Fibroblast of the conjunctiva (primary cell): ENCODE measurements at places on chromosomes 4 and X.

GRCh38 chr4:169268951-169269760 lies 1.6 kb downstream of the SH3RF1 start:
- no peak for DNase-seq

DNA sequence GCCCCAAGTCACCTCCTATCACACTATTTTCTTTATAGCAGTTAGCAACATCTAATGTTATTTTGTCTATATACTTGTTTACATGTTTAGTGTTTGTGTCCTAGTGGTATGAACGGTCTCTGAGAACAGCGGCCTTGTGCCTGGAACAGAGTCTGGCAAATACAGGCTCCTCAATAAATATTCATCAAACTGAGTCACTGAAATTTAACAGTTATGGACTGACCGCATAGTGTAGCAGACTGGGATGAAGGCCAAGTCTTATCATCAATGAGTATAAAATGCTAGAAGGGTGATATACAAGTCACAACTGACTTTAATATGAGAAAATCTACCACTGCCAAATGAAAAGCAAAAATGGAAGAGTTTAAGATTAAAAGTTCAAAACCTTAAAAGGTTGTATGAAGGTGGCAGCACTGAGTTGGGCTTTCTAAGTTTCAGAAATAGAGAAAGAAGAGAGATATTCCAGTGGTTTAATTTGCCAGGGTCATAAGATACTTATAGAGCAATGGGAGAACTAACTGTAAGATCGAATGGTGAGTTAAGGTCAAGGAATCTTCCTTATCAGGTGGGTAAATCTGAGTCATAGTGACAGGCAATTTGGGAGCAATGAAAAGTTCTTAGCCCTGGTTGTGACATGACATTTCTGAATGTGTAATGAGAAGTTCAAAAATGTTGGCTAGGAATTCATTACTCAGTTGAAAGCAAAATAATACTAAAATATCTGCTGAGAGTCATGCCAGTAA lies 34.9 kb downstream of the ELOVL6 start:
- DNase-seq, result no peak

DNA sequence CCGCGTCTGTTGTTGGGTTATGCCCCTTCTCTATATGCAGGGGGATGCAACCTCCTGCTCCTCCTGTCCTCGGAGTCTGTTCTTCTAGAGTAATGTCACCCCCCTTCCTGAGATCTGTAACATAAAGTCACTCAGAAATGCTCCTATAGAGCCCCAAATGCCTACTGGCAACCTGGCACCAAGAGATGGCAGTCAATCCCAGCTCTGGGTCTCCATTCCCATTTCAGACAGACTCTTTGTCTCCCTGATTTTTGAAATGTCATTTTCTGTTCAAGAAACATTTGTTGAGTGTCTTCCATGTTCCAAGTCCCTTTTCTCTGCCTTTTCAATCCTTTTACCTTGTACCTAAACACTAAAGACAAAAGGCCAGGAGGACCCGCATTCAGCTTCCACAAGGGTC lies 9.6 kb upstream of the PRDM8 start:
- no peak for DNase-seq

GRCh38 chr4:11423465-11423864 lies 5.2 kb downstream of the HS3ST1 start:
- no peak for DNase-seq

GRCh38 chr4:82688091-82688795 lies 110.4 kb downstream of the SCD5 start:
- no peak for DNase-seq

- DNase-seq, result no peak
These were observed 17.7 kb downstream of the SNX25 start for GRCh38 chr4:185227131-185227551.

DNA sequence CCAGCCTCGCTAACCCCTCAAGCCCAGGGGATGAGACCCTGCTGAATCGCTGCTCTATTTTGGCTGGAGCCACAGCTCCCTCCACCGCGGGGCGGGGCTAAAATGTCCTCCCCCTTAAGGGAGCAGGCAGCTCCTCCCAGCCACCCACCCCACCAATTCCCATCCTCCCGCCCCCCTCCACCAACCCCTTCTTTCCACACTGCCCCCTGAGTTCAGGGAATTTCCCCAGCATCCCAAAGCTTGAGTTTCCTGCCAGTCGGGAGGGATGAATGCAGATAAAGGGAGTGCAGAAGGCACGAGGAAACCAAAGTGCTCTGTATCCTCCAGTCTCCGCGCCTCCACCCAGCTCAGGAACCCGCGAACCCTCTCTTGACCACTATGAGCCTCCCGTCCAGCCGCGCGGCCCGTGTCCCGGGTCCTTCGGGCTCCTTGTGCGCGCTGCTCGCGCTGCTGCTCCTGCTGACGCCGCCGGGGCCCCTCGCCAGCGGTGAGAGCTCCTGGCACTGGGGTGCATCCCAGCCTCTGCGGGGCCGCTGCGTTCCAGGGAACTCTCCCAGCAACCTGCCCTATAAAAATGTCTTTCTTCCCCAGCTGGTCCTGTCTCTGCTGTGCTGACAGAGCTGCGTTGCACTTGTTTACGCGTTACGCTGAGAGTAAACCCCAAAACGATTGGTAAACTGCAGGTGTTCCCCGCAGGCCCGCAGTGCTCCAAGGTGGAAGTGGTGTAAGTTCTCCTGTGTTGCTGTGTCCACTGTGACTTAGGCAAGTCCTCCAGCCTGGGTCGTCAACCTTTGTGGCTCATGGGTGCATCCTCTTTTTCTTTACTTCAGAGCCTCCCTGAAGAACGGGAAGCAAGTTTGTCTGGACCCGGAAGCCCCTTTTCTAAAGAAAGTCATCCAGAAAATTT lies at the start of gene CXCL6:
TSS of gene CXCL6 (plus strand) at position 306 of the 907 bp plus-strand sequence. CDS start at position 379, 73 bp downstream.
- no peak for DNase-seq

DNA sequence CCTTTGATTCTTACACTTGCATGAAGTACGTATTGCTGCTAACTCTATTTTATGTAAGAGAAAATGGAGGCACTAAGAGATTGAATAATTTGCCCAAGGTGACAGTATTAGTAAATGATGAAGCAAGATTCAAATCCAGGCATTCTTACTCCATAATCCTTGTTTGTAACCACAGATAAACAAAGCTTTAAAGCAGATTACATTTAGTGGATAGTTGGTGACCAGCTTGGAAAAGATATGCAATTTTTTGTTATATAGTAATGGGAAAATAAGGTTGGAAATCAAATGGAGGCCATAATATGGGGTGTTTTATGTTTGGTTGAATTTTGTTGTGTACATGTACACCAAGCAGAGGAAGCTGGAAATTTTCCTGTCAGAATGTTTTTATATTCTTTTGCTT lies 30.8 kb downstream of the MND1 start:
- no peak for DNase-seq
